ENCODE measurements at places on chromosomes 12 and 14.

DNA sequence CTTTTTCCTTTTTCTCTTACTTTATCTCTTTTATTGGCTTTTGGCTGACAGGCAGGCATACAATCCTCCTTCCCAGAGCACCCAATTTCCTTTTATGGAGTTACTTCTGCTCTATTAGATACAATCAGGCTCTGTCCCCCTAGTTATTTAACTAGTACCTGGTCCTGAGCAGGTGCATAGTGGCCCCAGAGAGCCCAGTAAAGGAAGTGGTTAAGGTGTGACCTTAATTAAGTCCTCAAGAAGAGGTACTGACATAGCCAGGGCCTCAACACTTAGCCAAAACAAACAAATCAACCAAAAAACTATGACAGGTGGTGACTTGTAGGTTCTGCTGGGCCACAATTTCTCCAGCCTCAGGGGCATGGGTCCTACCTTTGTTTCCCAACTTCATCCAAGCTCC, 82.9 kb downstream of the CCDC60 start:
- DNase-seq = no peak

GRCh38 chr14:93068711-93069110, 47.0 kb downstream of the ITPK1 start:
- DNase-seq = no peak

- DNase-seq = no peak
These were observed 22.5 kb downstream of the PIK3C2G start for GRCh38 chr12:18283831-18284230.

GRCh38 chr14:96741151-96741977, 55.8 kb upstream of the VRK1 start:
- DNase-seq = peak; percentile 73

GRCh38 chr14:105257464-105257863, 9.1 kb downstream of the BTBD6 start:
- DNase-seq = peak; percentile 44

GRCh38 chr12:64667793-64668192, 57.5 kb downstream of the RASSF3 start:
- DNase-seq = no peak

DNA sequence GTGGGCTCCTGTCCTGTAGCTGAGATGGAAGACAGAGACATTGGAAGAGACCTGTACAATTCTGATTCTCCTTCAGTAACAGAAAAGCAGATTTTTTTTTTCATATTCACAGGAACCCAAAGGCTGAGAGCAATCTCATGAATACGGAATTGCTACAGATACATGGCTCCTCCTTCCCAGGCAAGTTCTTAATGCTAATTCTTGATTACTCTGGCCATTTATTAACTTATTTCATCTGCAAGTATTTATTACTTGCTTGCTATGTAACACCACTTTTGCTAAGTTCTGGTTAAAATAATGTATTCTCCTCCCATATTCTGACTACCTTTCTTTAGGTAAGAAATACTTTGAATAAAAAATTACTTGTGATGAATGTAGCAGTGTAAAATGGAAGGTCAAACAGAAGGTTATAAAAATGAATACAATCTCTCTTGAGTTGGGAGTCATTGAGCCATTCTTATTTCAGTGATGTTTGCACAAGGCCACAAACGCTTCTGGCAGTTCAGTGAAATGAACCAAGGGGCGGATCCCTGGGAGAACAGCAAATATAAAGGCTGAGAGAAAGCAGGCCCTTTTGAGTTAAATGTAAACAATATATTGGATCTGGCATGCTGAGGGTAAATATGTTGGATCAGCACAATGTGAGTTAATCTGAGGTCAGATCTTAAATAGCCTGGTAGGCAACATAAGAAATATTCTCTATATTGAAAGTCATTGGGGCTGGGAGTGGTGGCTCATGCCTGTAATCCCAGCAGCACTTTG, 37.6 kb downstream of the MUCL1 start:
- no peak for DNase-seq

GRCh38 chr12:81757731-81758365, 1.3 kb downstream of the PPFIA2 start:
- no peak for DNase-seq

DNA sequence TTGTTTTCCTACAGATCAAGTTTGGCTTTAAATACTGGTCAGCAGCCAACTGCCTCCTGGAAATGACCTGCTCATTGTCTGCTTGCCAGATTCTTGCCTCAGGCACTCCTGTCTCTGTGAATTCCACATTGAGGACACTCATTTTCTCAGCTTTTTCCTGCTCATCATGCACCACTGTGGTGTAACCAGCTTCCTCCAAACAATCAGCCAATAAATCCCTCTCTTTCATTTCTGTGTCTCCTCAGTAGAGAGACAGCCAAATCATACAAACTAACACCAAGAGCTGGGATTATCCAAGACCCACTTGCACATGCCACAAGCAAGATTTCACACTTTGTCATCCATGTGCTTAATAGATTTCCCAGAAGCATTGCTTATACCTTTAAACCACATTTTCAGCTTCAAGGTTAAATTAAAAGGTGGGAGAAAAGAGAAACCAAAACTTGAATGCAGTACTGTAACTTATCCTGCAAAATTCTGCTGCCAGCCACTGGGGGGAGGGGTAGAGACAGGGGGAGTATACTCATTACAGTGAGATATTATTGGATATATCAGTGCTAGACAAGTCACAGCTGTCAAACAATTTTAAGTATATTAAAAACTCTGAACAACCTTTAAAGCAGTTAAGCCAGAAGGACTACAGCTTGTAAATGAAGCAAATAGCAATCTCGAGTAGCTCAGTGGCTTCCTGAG, 105.0 kb downstream of the PPP2R5E start:
- peak; percentile 36 for DNase-seq

DNA sequence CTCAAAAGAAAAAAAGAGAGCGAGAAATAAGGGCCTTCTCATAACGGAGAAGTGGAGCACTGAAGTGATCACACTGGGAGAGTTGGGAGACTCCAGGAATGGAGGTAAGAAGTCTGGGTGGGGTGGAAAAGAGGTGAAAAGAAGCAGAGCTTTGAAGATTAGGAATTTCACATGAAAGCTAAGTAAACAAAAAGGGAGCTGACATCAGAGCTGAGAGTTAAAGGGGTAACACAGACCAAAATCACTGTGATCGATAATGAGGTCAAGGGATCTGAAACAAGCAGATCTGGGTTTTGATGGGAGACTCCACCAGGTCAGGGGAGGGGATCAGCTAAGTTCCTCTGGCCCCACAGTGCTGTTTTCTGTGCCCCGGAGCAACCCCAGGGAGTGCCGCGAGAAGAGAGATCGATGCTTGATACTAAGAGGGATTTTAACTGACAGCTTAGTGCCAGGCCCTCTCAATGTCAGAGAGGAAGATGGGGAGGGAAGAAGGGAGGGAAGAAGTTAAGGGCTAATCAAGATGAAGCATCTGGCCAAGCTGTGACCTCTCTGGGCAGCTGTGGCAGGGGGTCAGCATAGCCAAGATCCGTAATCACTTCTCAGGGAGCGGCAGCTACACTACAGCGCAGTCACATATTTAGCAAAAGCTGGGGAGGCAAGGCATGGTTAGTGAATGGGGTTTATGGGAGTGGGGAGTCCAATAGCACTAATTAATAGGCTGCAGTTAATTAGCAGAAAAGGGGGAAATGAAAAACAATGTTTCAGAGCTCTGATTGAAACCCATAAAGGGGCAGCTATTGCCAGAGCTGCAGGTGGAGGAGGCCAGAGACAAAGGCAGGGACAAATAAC, 8.0 kb downstream of the AQP6 start:
- no peak for DNase-seq

DNA sequence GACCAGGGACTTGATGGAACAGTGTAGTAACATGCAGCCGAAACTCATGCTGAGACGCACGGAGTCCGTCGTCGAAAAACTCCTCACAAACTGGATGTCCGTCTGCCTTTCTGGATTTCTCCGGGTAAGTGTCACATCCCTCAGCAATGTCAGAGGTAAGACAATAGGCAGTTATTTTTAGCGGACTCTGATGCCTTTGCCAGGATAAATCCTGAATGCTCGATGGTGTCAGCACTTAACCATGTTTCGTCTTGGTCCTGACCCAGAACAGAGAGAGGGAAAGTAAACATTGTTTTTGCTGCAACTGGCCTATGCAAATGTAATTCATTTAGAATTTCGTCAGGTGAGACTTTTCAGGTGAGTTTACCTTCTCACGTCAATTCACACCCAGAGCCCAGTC, 112.3 kb downstream of the PLXNC1 start:
- no peak for DNase-seq

GRCh38 chr14:88882236-88882635, 57.8 kb downstream of the TTC8 start:
- no peak for DNase-seq

GRCh38 chr12:3132636-3133404, 55.6 kb downstream of the TSPAN9 start:
- DNase-seq = no peak

DNA sequence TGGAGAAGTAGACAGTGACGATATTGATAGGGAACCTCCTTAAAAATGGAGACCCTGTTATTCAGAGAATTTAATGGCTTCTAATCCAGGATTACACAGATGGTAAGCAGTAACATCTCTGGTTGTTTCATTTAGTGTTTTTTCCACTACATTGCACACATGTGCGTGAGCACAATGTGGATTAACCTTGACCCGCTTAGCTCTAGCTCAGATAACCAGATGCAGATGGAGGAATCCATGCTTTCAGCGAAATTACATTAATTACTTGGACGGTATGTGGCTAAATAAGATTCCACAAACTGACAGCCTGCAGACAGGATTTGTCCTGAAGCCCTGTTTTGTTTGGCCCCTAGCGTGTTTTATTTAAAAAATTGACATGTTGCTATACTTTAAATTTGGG, 378.4 kb downstream of the CCDC91 start:
- DNase-seq = no peak

GRCh38 chr12:96091833-96092232, 56.4 kb upstream of the LTA4H start:
- no peak for DNase-seq

GRCh38 chr12:97299847-97300246, 162.8 kb upstream of the RMST start:
- DNase-seq = no peak

DNA sequence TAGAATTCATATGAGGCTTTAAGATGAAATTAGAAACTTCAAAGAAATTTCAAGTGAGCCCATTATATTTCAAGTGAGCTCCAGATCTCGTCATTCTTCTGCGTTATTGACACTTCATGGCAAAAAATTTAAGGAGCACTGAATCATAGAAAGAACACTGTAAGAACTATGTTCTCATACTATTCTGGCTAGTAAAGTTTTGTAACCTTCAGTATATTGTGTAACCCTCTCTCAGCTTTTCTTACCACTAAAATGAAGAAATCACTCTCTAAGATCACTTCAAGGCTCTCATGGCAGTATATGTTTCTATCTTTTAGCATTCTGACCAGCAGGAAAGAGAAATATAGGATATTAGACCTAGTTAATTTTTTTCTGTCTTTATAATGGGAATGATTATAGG, 6.3 kb downstream of the GPHN start:
- no peak for DNase-seq

DNA sequence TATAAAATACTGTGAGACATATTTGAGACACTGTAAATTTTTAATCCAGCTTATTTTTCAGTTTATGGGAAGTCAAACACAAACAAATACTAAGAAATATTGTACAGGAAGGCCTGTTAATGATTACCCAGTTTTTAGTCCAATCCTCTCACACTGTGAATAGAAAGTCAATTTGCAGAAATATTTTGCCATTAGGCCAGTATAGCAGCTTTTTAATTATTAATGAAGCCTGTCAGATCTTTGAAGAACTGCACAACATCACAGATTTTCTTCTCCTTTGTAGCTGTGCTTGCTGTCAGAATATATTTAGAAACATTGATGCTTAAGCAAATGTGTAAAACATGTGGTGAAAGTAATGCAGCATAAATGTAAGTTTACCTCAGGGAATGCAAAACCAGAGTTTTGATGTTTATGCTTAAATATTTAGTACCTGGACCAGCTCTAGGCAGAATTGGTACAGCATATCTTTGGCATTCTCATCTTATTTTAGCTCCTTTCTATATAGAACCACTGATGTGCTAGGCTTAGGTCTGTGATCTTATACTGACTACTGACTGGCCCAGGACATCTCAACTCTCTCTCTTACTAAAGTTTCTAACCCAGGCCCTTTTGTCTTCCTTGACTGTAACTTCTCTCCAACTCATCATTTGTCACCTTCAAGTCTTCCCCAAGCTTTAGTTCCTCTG, 230.8 kb upstream of the NAV3 start:
- DNase-seq = no peak

GRCh38 chr14:64806862-64807495, 72.7 kb downstream of the SPTB start:
- DNase-seq = no peak

- no peak for DNase-seq
These were observed 139.9 kb downstream of the ADGRD1 start for GRCh38 chr12:131093604-131093955.

- DNase-seq = no peak
These were observed 7.7 kb downstream of the THAP2 start for GRCh38 chr12:71671816-71672215.

DNA sequence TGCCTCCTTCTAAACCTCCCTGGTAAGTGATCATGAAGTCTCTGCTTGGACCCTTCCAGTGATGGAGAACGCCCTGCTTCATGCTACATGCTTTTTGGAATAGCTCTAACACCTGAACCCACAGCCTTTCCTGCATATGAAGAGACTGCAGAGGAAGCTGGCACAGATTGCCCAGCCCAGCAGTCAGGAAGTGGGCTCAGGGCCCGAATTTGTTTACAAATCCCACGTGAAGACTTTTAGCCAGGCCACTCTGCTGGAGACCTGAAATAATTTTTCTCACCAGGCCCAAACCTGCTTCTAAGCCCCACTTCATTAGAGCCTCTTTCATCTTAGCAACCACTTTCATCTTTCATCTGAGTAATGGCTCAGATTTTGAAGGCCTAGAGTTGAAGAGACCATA, 22.9 kb downstream of the RTN1 start:
- no peak for DNase-seq

GRCh38 chr14:61065656-61066055, 84.6 kb downstream of the SLC38A6 start:
- DNase-seq = no peak

GRCh38 chr12:88559199-88559598, 21.1 kb downstream of the KITLG start:
- no peak for DNase-seq
